ENCODE measurements at places on chromosomes 5 and 9.

DNA sequence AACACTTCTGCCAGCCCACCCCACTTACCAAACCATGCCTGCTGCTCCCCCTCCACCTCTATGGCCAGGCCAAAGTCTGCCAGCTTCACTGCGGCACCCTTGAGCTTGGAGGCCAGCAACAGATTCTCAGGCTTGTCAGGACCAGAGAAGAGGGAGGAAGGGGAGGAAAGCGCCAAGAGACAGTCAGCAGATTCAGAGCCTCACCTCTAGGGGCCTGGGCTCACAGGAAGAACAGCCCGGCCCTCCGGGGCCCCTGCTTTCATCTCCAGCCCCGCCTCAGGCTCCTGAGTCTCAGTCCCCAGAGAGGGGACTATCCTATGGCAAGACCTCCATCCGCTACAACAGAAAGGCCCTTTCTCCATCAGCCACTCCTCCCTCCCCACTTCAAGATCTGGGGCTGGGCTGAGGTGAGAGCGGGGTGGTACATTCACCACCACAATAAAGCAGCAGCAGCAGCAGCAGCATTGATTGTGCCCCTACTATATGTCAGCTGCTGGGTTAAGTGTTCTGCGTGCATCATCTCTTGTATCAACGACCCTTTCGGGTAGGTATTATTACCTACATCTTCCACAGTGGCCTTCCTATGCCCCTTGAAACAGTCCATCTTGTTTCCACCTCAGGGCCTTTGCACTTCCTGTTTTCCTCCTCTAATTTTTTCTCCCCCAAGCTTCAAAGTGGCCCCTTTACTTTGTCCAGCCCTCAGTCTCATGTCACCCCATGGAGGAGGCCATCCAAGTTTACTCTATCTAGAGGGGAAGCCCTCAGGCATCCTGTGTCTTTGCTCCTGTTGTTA is 36.0 kb downstream of the CAMK2A start:
- DNase-seq = no peak

DNA sequence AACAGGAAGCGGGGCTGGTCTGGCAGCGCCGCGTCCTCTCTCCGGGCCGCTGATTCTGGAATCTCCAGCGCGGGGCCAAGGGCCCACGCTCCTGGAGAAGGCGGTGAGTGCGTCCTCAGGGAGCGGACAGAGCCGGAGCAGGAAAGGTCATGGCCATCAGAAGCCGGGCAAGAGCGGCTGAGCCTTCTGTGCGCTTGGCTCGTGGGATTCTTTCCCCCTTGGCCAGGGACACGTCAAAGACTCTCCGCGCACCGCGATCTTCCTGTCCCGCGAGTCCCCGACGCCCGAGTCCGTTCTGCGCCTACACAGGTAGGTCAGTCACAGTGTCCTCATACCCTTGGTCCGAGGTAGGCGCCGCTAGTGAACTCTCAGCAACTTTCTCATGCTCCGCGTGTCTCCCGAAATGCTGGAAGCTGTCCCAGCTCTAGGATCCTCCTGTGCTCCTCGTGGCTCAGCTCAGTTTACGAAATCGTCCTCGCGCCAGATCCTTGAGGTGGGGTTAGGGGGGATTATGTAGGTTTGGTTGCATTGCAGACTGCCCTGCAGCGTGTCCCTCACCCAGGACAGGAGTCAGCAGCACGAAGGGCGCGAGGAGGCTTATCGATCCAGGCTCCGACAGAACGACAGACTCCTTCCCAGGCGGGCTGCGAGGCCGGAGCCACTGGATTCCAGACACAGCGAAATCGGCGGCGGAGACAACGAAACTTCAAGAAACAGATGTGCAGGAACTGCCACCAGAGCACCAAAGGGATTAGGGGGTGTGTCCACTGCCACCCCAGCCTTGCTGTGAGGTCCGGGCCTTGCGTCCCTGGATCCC is 8.7 kb downstream of the LHX6 start:
- DNase-seq = no peak

- no peak for DNase-seq
Observed at GRCh38 chr9:128947277-128947526, 201 bp downstream of the DOLK start.

GRCh38 chr9:15086156-15086763 is 176.0 kb upstream of the FREM1 start:
- no peak for DNase-seq

DNA sequence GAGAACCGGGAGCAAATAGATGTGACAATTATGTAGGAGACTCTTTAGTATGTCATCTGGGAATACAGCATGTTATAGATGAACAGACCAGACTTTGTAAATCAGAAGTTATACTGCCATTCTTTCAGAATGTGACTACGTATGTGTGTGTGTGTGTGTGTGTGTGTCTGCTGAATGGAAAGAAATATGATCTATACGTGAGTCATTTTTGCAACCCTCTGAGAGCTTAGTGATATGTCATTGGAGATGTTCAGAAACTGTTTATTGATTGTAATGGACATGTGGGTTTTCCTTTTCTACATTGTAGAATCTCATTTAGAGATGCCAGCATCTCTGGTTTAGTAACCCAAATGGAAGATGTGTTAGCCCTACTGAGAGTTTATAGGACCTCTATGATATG is 731.5 kb downstream of the TLE1 start:
- DNase-seq = no peak

- no peak for DNase-seq
Observed at GRCh38 chr5:54912021-54912420, 73.4 kb downstream of the ESM1 start.

DNA sequence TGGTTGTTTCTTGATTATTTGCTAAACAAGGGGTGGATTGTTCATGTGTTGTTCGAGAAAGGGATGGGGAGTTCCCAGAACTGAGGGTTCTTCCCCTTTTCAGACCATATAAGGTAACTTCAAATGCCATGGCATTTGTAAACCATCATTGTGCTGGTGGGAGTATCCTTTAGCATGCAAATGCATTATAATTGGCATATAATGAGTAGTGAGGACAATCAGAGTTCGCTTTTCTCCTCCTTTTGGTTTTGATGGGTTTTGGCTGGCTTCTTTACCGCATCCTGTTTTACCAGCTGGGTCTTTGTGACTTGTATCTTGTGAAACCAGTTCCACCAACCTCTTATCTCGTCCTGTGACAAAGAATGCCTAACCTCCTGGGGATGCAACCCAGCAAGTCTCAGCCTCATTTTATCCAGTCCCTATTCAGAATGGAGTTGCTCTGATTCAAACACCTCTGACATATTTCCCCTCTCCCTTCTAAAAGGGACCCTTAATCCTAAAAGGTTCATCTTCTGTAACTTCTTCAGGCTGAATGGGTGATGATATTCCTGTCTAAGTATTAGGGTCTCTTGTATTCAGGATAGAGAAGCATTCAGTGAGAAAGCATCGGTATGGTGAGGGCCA is 8.7 kb upstream of the FBN2 start:
- no peak for DNase-seq

GRCh38 chr9:79584655-79584982 is 12.9 kb downstream of the TLE4 start:
- DNase-seq = no peak

DNA sequence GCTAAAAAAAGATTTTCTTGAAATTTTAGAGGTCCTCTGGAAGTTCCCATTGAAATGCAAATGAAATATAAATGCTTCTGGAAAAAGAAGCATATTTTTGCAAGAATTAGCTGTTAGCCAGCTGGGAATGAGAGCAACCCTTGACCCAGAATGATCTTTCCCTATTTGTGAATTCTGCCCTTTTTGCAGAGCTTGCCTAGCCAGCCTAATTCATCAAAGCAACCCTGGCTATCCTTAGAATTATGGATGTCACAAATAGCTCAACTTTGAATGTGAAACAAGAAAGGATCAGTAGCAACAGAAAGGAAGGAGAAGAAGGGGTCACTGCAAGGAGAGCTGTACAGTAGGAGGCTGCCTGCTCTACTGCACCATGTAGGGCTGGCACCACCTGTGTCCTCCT is 345.9 kb downstream of the EFNA5 start:
- no peak for DNase-seq

GRCh38 chr5:60295423-60295822 is 401.9 kb upstream of the PDE4D start:
- DNase-seq = no peak

GRCh38 chr9:107914151-107914550 is 424.6 kb upstream of the KLF4 start:
- DNase-seq = no peak

GRCh38 chr5:150302301-150303069 is at the start of gene ARSI:
ARSI (minus strand) TSS chr5:150302905; CDS start chr5:150302373, 532 bp downstream.
- no peak for DNase-seq

DNA sequence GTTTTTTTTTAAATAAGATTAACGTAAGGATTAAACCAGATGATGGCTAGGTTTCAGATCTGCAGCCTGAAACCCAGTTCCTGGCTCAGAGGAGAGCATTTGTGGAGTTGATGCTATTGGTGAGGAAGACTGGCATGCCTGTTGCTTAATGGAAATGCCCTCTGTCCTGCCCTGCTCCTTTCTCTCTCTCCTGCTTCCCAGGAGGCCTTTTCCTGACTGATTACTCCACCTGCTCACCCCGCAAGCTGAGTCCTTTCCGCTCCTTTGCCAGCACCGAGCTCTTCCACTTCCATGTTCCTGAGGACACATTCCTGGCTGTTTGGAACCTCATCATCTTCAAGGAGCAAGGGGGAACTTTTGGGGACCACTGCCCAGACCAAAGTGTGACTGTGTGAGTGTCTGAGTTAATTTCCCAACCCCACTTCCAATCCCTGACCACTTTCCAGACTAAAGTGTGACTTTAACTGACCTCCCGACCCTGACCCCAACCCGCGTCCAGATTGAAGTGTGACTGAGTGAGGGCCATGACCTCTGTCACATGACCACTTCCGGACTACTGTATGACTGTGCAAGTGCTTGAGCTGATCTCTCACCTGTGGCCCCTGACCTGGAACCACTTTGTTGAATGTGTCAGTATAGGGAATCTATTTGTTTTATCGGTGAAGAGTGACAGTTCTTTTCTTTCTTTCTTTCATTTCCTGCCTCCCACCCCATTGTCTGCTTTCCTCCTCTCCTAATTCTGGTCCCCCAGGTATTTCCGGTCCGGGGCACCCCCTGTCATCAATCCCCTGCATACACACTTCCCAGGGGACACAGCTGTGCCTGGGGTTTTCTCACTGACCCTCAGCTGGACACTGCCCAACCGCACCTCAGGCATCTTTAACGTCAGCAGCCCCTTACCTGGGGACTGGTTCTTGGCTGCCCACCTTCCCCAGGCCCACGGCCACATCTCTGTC is 5.5 kb downstream of the TMEM8B start:
- DNase-seq = no peak

DNA sequence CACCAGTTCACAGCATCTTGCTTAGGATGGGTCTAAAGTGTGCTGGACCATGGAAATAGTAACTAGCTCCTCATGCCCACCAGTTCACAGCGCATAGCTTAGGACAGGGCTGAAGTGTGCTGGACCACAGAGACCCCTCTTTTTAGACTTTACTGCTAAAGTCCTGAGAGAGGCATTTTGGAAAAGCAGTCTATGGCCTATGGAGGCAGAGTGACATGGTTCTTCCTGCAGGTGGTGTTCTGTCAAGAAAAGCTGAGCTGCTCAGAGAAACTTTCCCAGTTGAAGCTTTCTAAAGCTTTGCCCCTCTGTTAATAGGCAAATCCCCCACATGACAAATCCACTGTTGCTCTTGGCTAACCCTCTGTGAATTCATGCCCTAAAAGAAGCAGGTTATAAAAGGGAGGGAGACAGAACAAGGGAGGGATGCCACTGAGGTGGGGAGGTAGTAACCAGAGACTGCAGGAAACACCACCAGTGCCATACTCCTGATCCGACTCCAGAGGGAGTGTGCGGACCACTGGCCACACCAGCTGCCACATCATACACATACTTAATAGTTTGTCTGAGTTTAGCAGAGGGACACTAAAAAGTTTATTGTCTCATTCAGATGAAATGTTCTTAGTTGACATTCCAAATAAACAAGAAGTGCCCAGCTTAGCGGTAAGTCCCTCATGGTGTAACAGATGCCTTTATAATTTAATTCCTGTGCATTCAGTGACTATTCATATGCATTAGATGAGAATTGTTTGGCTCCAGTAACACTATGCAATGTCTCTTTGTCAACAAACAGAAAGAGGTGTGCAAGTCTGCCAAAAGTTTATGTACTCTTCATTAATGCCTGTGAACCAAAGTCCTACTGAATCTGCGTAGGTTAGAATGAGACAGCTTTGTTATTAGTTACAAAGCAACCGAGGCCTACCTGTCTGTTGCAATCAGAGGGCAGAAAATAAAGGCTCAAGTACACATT is 236.2 kb upstream of the NFIL3 start:
- DNase-seq = no peak

DNA sequence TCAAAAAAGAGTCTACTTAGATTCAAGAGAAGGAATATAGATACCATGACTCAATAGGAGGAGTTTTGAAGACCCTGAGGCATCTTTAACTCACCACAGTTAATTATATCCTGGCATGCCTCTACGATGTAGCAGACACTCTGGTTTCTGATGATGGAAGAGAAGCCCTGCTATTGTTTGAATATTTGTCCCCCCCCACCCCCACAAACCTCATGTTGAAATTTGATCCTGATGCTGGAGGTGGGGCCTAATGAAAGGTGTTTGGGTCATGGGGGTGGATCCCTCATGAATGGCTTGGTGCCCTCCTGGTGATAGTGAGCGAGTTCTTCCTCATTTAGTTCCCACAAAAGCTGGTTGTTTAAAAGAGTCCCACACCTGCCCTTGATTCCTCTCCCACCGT is 147.9 kb upstream of the TBCA start:
- no peak for DNase-seq

GRCh38 chr5:32961059-32961415 is 249.9 kb downstream of the NPR3 start:
- no peak for DNase-seq

GRCh38 chr9:71642056-71642455 is 126.3 kb downstream of the CEMIP2 start:
- DNase-seq = no peak

- no peak for DNase-seq
Observed at GRCh38 chr5:80877592-80877991, 82.6 kb upstream of the RASGRF2 start.

- no peak for DNase-seq
Observed at GRCh38 chr5:55188656-55189540, 15.9 kb upstream of the CDC20B start.

DNA sequence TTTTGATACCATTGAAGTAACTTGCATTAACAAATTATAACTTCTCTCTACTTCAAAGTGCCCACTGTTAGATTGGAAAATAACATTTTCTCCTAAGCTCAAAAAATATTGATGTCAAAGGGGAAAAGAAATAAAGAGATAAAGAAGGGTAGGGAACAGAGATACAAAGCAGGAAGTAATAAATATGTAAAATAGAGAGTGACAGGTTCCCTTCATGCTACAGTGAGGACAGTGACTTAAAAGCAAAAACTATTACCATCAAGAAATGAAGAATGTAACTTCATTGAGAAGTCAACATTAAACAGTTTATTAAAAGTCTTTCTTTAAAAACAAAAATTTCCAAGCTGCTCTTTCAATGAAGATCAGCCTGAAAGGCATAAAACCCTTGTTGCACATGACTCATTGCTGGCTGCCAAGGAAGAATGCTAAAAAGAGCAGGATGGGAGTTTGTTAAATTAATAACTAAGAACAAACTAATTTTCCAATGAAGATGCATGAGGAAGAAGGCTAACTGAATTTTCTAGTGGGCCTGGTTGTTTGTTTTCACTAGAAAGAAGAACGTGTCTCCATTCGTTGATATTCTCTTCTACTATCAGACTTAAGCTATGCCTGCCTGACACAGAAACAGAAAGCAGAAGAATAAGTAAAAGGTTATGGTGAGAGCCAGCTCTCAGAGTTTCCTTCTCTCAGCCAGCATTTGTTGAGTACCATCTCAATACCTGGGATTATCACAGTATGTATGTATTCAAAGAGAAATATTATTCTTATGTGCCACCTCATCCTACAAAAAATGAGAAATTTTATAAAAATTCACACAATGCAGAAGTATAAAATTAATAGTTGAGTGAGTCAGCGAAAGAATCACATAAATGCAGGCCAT is 197.8 kb upstream of the NREP start:
- no peak for DNase-seq

- peak; percentile 48 for DNase-seq
Observed at GRCh38 chr5:43154469-43154868, 33.8 kb downstream of the ZNF131 start.

Data from NCI-H524 treated with DMSO at 0.1 percent for 48 hours (cell line).